Osteoblast (primary cell): ENCODE measurements at places on chromosomes 7 and 10.

DNA sequence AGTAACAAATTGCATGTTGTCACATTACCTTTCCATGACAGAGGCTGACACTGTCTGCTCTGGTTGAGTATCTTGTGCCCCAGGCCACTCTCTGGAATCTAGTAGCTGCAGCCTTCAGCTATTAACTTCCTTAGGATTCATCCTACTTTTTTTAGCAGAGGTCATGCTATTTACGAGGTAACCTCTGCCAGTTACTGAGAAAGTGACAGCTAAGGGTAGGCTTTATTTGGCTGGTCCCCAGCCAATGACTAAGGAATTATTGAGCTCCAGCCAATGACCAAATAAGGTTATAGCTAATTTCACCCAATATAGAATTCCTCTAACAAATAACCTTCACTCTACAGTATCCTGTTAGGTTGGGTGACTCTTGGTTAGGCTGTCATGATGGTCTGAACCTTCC is 1361.7 kb downstream of the XPNPEP1 start:
- no peak for DNase-seq

DNA sequence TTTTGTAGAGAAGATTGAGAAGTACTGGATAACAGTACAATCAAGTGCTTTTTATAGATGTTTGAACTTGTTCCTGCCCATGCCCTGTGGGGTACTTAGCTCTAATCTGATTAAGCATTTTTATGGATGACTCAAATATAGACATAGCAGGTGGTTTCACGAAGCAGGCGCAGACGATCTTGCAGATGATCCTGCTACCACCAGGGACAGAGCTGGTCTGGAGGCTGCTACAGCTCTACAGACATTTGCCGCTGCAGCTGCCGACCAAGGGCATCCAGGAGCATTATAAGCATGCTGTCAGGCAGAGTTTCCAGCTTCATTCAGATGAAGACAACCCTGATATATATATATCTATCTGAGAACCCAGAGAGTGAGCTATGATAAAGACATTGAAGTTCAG is 650.4 kb downstream of the NXPH1 start:
- DNase-seq = no peak

DNA sequence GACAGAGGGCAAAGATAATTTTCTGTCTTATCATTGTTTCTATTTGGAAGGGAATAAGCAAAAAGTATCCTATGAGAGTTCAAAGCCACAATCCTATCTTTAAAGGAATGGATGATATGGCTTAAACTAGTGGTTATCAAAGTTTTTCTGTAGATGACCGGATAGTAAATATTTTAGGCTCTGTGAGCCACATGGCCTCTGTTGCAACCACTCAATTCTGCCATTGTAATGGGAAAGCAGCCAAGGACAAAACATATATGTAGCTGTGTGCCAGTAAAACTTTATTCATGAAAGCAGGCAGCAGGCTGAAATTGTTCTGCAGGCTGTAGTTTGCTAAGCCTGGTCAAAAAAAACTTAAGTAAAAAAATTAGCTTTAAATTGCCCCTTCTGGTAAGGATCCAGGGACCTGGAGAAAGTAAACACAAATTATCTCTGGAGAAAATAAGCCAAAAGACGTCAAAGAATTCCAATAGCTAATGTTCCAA is 73.3 kb downstream of the THSD7A start:
- no peak for DNase-seq

- peak; percentile 80 for DNase-seq
Measured at GRCh38 chr7:129514683-129515082, 12.4 kb downstream of the SMKR1 start.

DNA sequence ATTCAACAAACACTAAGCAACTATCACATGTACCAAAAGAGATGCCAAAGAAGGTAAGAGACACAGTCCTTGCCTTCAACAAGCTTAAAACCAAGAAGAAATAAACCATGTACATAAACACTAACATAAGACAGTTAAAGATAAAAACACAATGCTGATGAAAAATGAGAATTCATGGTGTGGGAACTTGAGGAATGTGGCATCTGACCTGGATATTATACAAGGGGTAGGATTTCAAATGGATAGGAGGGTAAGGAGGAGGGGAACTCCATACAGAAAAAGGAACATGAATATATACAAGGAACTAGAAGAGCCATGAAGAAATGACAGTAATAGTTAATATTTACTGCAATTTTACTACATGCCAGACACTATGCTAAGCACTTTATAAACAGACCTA is 11.0 kb downstream of the HIBADH start:
- DNase-seq = peak; percentile 18

- no peak for DNase-seq
Measured at GRCh38 chr10:29648983-29649268, 14.2 kb upstream of the SVIL start.

- DNase-seq = peak; percentile 77
Measured at GRCh38 chr10:11878776-11879175, 55.6 kb downstream of the PROSER2 start.

DNA sequence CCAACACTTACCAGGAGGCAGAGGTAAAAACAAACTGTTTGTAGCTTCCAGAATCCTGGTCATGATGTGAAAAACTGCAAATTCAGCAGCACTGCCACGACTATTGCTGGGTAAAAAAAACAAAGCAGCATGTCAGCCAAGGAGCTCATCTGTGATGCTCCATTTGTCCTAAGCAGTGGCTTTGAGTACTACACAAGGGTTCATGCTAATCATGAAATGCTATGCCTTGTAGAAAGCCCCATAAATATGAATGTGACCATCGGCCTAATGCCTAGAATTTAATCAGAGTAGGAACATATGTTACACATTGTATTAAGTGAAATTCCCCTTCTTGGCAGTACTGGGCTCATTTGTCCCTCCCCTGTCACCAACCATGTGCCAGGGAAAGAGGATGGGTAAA is 95.4 kb downstream of the GSAP start:
- no peak for DNase-seq

GRCh38 chr7:78280276-78280675 is 481.7 kb downstream of the PHTF2 start:
- DNase-seq = no peak

GRCh38 chr10:99528494-99529441 is 4.0 kb upstream of the NKX2-3 start:
- DNase-seq = peak; percentile 77

- DNase-seq = peak; percentile 43
Measured at GRCh38 chr10:132309879-132310591, 2.3 kb upstream of the STK32C start.

GRCh38 chr10:99235658-99236626 is at the start of gene HPSE2:
HPSE2 (minus strand) TSS chr10:99235852.
- peak; percentile 62 for DNase-seq

DNA sequence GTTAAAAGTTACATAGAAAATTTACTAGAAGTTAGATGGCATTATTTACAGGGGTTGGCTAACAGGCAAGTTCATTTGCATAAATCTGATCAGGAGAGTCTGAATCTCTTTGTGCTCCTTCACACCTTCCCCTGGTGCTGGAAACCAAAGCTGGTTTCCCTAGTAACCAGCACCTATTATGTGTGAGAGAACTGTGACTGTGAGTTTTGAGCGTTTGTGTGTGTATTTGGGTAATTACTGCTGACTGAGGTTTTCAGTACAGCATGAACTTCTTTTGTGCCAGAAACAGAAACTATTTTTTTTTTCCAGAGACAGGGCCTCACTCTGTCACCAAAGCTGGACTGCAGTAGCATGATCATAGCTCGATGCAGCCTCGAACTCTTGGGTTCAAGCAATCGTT is 10.3 kb upstream of the IFIT1B start:
- no peak for DNase-seq

DNA sequence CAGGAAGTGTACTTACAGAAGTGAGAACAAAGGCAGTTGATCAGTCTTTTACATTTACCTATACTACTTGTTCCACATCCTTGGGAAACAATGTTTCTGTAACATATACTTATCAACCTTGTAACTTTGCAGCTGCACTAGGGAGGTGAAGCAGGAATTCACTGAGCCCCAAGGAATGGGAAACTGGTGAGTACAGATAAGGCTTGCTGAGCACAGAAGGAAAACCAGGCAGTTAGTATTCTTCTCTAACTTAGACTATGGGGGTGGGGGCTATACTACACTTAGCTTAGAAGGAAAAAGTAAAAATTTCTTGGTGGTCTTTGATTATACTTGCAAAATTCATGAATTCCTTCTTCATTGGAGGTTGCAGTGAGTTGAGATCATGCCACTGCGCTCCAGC is 6.9 kb upstream of the ZNF33A start:
- no peak for DNase-seq

DNA sequence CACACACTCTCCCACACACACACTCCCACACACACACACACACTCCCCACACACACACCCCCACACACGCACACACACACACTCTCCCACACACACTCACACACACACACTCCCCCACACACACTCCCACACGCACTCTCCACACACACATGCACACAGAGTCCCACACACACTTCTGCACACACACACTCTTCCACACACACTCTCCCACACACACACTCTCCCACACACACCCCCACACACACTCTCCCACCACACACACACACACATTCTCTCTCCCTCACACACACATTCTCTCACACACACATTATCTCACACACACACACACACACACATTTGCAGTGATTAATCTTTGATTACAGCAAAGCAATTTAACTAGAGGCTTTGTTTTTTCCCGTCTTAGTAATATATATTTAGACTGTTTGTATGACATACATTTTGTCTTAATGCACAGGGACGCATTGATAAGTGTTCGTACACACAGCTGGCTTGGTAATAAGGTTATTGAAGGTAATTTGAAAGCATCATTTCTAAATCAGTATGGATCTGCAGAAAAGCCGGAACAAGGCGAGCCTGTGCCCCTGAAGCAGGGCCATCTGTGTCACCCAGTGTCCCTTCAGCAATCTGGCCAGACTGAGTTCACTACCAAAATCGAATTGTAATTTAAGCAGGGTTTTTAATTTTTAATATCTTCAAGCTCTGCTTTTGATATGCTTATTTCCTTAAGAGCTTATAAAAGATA is 69.9 kb upstream of the SH2B2 start:
- DNase-seq = no peak

DNA sequence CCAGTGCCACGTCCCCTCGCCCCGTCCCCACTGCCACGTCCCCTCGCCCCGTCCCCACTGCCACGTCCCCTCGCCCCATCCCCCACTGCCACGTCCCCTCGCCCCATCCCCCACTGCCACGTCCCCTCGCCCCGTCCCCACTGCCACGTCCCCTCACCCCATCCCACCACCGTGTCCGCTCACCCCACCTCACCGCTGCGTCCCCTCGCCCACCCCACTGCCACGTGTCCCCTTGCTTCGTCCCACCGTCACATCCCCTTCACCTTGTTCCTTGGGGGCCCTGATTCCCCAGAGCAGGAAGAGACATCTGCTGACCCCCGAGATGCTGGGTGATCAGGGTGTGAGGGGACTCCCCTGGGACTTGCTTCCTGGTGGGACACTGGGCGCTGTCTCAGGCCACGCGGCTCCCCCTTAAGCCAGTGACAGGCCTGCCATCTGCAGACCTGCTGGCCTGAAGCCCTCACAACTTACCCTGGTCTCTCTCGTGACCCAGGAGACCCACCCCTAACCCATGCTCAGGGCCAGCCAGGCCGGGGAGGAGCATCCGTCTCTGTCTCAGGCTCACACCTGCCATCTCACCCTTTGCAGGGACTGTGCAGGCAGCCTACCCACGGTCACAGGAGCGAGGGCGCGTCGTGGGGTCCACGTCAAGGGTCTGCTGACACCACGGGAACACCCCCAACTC is 260.4 kb downstream of the ELFN1 start:
- no peak for DNase-seq

- DNase-seq = no peak
Measured at GRCh38 chr10:42975005-42975493, 101.8 kb upstream of the RET start.

- no peak for DNase-seq
Measured at GRCh38 chr10:76281659-76282058, 850.2 kb downstream of the LRMDA start.
